ENCODE measurements at places on chromosomes 1 and 21.
A peak's percentile ranks its signal among the peaks of the same experiment; 100 is the strongest.

GRCh38 chr1:115666702-115667101 lies 24.9 kb downstream of the VANGL1 start:
- no peak for DNase-seq

GRCh38 chr1:2215329-2215728 lies 12.8 kb upstream of the SKI start:
- DNase-seq = no peak

DNA sequence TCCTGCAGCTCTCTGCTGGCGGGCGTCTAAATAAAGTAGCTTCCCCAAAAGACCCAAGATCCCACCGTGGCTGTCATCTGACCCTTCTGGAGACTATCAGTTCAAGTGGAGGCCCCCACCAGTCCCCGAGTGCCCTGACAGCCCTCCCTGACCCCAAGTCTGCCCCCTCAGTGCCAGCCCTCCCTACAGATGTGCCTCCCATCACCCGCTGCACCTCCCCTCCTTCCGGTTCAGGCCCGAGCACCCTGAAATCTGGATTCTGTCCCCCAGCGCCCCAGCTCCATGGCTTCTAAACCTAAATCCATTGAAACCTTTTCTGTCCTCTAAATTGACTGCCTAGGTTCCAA lies 595 bp downstream of the IL10RB start:
- no peak for DNase-seq

GRCh38 chr1:184929711-184930202 lies 44.6 kb downstream of the NIBAN1 start:
- peak; percentile 27 for DNase-seq

DNA sequence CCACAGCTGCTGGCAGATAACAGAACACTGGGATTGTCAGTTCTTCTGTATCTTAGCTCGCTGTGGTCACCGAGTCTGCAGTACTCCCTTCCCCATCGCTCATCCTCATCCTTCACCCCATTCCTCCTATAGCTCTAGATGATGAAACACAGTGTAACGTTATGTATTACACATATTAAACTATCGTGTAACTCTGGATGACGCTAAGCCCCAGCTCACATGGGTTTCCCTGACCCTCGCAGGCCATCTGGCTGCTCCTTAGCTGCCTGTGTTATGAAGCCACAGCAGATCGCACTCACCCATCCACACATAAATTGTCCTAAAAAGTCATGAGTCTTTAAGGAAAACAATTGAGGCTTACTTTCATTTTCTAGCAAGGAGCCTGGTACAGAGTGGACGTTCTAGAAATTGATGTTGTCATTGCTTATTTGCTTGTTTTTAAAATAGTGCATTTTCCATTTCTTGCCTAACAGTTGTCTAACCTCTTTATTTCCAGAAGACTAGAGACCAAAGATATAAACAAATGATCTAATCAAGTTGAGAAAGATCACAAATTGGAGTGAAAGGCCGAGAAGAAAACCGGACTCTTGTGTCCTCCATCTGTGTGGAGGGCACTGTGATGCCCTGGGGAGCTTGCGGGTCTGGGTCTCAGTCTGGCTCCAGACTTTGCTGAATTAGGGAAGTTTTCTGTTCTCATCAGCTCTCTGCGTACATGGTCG lies 24.3 kb upstream of the PCP4 start:
- no peak for DNase-seq

- no peak for DNase-seq
These were observed 14.1 kb upstream of the WNT9A start for GRCh38 chr1:227961651-227962466.

- DNase-seq = no peak
These were observed 70.2 kb downstream of the DAB1 start for GRCh38 chr1:57353654-57354053.

All from COR-L47 (cell line).